A673 (cell line): ENCODE measurements at places on chromosomes 1 and 21. TPM values are rescaled to one million over a fixed set of nuclear protein-coding genes. Genes with fewer than 3 reads are reported as not detected.

- no peak for DNase-seq
- H3K4me1 ChIP-seq = peaks cover 28% of the 10 kb centered on the region
- H3K4me3 ChIP-seq = no peak overlapping the region
- H3K27me3 ChIP-seq = no peaks in the 10 kb centered on the region
- no peak overlapping the region for H3K27ac ChIP-seq
- H3K36me3 ChIP-seq = no peaks in the 10 kb centered on the region
These were observed 358.7 kb downstream of the RRAGC start for GRCh38 chr1:38500891-38501290.

- DNase-seq = no peak
- H3K27me3 ChIP-seq = no peaks in the 10 kb centered on the region
- H3K36me3 ChIP-seq = no peaks in the 10 kb centered on the region
These were observed 60.1 kb upstream of the PTCH2 start for GRCh38 chr1:44903011-44903680.

GRCh38 chr1:7430691-7431090 lies 340.4 kb upstream of the VAMP3 start:
- no peak overlapping the region for H3K4me3 ChIP-seq
- H3K27ac ChIP-seq = no peak overlapping the region
- no peaks in the 10 kb centered on the region for H3K36me3 ChIP-seq

DNA sequence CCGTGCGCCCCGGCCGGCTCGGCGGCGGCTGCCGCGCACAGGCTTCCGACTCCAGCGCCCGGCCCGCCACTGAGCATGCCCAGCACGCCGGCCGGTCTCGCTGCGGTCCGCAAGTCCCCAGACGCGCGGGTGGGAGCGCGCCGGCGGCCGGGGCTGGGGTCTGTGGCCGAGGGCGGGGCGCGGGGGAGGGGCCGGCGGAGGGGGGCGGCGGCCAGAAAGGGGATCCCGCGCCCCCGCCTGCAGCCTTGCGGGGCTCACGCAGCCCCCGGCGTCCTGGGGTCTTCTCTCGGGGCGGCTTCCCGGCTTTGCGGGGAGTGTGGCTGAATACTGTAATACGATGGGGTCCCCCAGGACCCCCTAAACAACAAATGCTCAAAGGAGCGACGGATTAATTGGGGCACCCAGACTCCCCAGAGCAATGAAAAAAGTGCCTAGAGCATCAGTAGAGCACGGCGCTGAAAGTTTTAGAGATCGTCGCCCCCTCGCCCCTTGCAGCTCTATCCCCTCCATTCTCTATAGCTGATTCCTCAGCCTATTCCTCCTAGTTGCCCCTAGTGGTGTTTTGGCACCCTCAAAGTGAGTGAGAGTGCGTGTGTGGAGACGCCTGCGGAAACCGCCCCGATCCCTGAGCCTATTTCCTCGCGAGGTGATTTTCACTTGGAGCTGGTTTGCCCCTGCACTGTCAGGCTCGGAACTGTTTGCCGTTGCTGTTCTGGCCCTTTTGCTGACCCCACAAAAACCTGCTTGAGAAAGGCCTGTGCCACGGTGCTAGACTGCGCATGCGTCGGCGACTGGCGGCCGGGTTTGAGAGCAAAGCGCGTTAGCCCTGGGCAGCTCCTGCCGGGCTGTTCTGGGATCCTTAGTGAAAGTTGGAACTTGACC lies at the start of gene VAV3:
TSS of gene VAV3 (minus strand) at position 71 of the 882 bp plus-strand sequence. CDS start 311 bp downstream, outside the sequence.
- H3K4me1 ChIP-seq = peaks cover 16% of the 10 kb centered on the region
- H3K4me3 ChIP-seq = peak within 1 kb of the TSS; percentile 46
- peak; percentile 65 for DNase-seq
- peaks cover 51% of the 10 kb centered on the region for H3K27me3 ChIP-seq
- no peak within 1 kb of the TSS for H3K27ac ChIP-seq

- H3K36me3 ChIP-seq = no peaks in the 10 kb centered on the region
- H3K4me1 ChIP-seq = peaks cover 3% of the 10 kb centered on the region
- H3K27me3 ChIP-seq = no peaks in the 10 kb centered on the region
- H3K4me3 ChIP-seq = no peak overlapping the region
These were observed 40.6 kb downstream of the MRPL39 start for GRCh38 chr21:25566645-25567044.

GRCh38 chr21:18269856-18270255 lies 25.2 kb downstream of the CHODL start:
- no peaks in the 10 kb centered on the region for H3K4me1 ChIP-seq
- H3K27ac ChIP-seq = no peak overlapping the region
- no peak overlapping the region for H3K4me3 ChIP-seq
- H3K27me3 ChIP-seq = no peaks in the 10 kb centered on the region
- no peak for DNase-seq

DNA sequence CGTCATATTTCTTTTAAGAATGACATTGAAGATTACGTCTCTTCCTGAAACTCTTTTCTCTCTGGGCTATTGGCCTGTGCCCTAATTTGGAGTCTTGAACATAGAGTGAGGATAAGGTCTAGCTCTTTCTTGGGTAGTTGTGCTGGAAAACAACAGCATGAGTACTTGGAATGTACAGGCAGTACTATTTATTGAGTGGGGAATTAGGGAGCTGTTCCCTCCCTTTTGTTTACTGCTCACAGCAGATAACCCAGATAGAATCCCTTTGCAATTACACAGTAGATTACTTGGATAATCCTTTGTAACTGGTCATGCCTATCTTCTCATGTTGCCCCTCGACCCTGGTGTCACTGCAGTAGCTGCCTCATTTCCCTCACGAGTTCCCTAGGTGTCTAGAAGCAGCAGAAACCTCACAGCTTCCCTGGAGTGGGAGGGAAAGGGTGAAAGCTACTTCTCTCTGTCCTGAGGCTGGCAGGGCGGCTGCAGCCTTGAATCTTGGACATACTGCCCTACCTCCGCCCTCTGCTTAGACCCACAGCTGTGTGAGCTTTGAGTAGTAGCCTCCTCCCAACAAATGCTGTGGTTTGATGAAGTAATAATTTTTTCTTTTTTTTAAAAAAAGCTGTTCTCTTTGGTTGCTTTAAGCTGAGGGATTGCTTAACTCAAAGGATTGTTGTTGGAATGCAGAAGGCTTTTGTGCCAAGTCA lies 70.6 kb downstream of the FGGY start:
- no peaks in the 10 kb centered on the region for H3K27me3 ChIP-seq
- no peak overlapping the region for H3K4me3 ChIP-seq
- no peaks in the 10 kb centered on the region for H3K36me3 ChIP-seq
- no peak overlapping the region for H3K27ac ChIP-seq

DNA sequence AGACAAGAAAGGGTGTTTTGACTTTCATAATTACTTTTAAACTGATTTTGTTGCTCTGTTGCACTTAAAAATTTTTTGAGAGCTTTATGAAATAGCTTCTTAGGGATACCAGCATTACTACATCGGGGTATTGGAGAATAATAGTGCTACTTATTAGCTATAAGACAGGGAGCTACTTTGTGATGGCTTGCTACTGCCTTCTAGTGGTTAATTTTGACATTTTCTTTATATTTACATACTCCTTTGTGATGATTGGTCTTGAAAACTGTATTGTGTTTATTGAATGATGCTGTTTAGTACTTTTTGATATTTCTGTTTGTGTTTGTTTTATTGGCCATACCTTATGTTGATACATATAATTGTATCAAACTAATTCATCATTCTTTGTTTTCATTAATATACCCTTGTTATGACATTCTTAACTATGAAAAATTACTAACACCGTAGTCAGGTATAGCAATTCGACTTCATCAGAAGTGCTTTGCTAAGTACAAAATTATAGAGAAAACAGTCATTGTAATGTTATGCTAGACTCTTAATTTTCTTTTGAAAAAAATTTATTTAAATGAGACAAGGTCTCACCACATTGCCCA lies 85.5 kb downstream of the CLIC4 start:
- peak; percentile 82 for DNase-seq
- no peak overlapping the region for H3K27ac ChIP-seq
- H3K36me3 ChIP-seq = peaks cover 5% of the 10 kb centered on the region
- H3K27me3 ChIP-seq = no peaks in the 10 kb centered on the region

The PAQR6 gene
- 4.1 and 5.4 TPM in 2 replicates for total RNA-seq

The RGS13 gene
- 0.09 TPM in 1 of 2 replicates, not detected in the other for total RNA-seq

The BLACAT1 gene
- 0.45 and 2.0 TPM in 2 replicates for total RNA-seq
